Vagina (tissue), 2 donors: ENCODE measurements at places on chromosomes 7 and 10. TPM values are rescaled to one million over a fixed set of nuclear protein-coding genes. Genes with fewer than 3 reads are reported as not detected.
A peak's percentile ranks its signal among the peaks of the same experiment; 100 is the strongest.

- H3K27ac ChIP-seq, result no peak overlapping the region
- DNase-seq, result no peak
- H3K4me3 ChIP-seq, result no peak overlapping the region
- H3K27me3 ChIP-seq, result no peaks in the 10 kb centered on the region
- no peaks in the 10 kb centered on the region for H3K4me1 ChIP-seq
Measured at GRCh38 chr10:127485153-127485857, 63.8 kb upstream of the NPS start.

DNA sequence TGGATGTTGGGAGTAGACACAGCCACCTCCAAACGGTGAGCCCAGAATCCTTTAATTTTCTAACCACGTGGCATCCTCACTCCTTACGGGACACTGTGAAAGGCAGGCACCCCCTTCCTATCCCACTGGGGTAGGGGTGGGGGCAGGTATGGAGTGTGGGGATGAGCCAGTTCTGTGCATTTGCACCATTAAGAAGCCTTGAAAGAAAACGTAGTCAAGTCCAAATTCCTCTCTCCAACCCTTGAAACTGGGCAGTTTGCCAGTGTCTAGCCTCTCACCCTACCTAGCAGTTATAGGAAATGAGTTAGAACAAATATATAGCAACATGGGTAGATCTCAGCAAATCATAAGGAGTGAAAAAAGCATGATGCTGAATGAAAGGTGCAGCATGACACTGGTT is 92.4 kb upstream of the LEP start:
- no peaks in the 10 kb centered on the region for H3K27me3 ChIP-seq
- no peaks in the 10 kb centered on the region for H3K4me1 ChIP-seq
- H3K36me3 ChIP-seq, result no peaks in the 10 kb centered on the region
- H3K4me3 ChIP-seq, result no peak overlapping the region

GRCh38 chr7:106018566-106019469 is 55.8 kb downstream of the CDHR3 start:
- H3K27me3 ChIP-seq, result no peaks in the 10 kb centered on the region
- no peaks in the 10 kb centered on the region for H3K4me1 ChIP-seq
- DNase-seq, result no peak
- no peaks in the 10 kb centered on the region for H3K36me3 ChIP-seq
- H3K27ac ChIP-seq, result no peak overlapping the region

Gene SGMS1
- 93.8 TPM for total RNA-seq

- peak overlapping the region; percentile 2 for H3K27ac ChIP-seq
- H3K4me1 ChIP-seq, result peaks cover 29% of the 10 kb centered on the region
- no peak overlapping the region for H3K4me3 ChIP-seq
Measured at GRCh38 chr7:121017586-121017985, 29.1 kb downstream of the CPED1 start.

Gene BLNK
- total RNA-seq, result 8.8 TPM

Gene CLRN3
- not detected for total RNA-seq

GRCh38 chr7:37198906-37199485 is 249.7 kb downstream of the ELMO1 start:
- H3K4me3 ChIP-seq, result no peak overlapping the region
- H3K4me1 ChIP-seq, result peaks cover 19% of the 10 kb centered on the region
- H3K36me3 ChIP-seq, result peaks cover 4% of the 10 kb centered on the region
- no peaks in the 10 kb centered on the region for H3K27me3 ChIP-seq
- DNase-seq, result no peak

DNA sequence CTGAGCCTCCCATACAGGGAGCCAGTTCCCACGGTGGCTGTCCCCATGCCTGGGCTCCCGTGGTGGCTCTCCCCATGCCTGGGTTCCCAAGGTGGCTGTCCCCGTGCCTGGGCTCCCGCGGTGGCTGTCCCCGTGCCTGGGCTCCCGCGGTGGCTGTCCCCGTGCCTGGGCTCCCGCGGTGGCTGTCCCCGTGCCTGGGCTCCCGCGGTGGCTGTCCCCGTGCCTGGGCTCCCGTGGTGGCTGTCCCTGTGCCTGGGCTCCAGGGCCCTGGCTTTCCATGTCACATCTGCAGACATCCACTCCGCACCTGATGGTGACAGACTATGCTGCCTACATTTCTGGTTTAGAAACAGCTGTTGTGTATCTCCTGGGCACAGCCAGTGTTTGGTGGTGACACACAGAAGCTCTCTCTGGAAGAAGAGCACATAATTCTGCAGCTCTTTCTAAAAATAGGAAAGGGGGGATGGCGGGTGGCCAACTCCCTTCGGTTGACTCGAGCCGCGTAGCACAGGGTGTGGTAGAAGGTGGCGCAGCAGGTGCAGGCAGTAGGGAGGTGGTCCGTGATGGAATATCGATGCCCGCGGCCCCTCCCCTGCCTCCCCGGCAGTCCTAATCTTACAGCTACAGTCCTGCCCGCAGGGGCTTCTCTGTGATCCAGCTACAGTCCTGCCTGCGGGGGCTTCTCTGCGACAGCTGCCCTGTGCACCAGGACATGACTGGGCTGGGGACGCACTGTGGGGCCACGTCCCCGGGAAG is 251.2 kb downstream of the DNAJB6 start:
- H3K27ac ChIP-seq, result no peak overlapping the region
- H3K36me3 ChIP-seq, result no peaks in the 10 kb centered on the region
- DNase-seq, result no peak

DNA sequence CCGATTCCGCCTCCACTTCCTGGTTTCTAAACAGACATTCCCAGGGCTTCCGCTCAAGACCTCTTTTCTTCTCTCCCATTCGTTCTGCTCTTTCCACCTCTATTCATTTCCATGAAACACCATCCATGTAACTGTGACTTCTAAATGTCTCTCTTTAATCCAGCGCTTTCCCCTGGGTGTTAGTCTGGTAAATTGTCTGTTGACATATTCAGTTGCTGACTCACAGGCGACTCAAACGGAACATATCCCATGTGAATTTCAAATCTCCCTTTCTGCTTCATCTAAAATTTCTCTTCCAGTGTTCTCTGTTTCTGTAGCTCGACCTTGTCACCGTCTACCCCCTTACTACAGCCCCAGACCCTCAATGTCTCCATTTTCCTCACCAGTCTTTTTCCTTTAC is 119.1 kb downstream of the PFKFB3 start:
- no peaks in the 10 kb centered on the region for H3K27me3 ChIP-seq
- no peak for DNase-seq
- no peak overlapping the region for H3K27ac ChIP-seq
- no peak overlapping the region for H3K4me3 ChIP-seq
- no peaks in the 10 kb centered on the region for H3K36me3 ChIP-seq

- H3K27ac ChIP-seq, result peak overlapping the region; percentile 67
- DNase-seq, result no peak
- peaks cover 27% of the 10 kb centered on the region for H3K4me1 ChIP-seq
- H3K27me3 ChIP-seq, result no peaks in the 10 kb centered on the region
- H3K36me3 ChIP-seq, result no peaks in the 10 kb centered on the region
Measured at GRCh38 chr10:117441361-117441760, 66.1 kb upstream of the PDZD8 start.

GRCh38 chr7:134459981-134460380 is 1.1 kb upstream of the AKR1B1 start:
- H3K4me1 ChIP-seq, result peaks cover 19% of the 10 kb centered on the region
- H3K27ac ChIP-seq, result no peak overlapping the region
- H3K27me3 ChIP-seq, result no peaks in the 10 kb centered on the region
- H3K4me3 ChIP-seq, result no peak overlapping the region
- no peak for DNase-seq

DNA sequence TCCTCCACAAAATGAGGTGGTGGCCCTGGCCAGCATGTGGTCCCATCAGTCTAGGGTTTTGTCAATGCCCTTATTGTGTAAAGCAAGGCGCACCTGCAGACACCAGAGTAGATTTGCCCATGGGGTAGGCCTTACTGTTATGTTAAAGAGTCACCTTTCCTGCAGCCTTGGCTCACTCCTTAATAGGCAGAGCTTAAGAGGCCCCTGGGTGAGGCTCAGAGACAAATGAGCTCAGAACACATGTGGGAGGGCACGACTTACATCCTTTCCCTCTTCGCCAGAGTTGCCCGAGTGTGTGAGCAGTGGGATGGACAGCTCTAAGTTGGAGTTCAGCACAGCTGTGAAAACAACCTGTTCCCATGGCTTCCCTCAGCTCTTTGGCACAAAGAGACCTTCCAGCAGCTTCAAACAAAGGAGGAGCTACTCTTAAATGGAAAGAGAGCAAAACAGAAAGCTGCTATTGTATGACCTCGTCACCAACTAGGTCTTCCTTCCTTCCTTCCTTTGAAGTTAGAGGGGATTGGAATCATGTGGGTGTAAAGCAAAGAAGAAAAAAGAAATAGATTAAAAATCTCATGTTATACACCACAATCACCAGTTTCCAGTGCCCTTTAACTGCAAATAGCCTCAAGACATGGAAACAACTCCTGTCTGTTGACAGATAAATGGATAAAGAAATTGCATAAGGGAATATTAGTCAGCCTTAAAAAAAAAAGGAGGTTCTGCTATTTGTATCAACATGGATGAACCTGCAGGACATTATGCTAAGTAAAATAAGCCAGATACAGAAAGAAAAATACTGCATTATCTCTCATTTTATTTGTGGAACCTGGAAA is 11.9 kb upstream of the XPNPEP1 start:
- no peak overlapping the region for H3K27ac ChIP-seq
- peaks cover 16% of the 10 kb centered on the region for H3K4me1 ChIP-seq
- H3K36me3 ChIP-seq, result no peaks in the 10 kb centered on the region
- DNase-seq, result no peak
- H3K4me3 ChIP-seq, result no peak overlapping the region
- H3K27me3 ChIP-seq, result no peaks in the 10 kb centered on the region

GRCh38 chr10:8163824-8164223 is 109.3 kb downstream of the GATA3 start:
- H3K4me1 ChIP-seq, result peaks cover 4% of the 10 kb centered on the region
- H3K27me3 ChIP-seq, result no peaks in the 10 kb centered on the region
- DNase-seq, result no peak
- no peak overlapping the region for H3K4me3 ChIP-seq
- H3K36me3 ChIP-seq, result no peaks in the 10 kb centered on the region

DNA sequence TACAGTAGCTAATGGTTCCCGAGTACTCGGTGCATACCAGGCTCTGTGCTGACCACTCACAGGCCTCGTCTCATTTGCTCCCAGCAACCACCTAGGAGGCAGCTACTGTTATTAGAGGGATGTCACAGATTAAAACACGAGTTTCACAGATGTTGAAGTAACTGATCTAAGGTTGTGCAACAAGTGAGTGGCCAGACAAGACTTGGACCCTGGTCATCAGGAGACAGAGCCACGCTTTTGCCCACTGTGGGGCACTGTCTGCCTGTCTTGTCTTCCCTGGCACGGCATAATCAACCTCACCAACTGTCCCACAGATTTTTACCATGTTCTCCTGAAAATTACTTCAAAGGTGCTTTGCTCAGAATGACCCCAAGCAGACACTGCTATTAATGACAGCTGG is 111.6 kb upstream of the HABP2 start:
- no peak overlapping the region for H3K27ac ChIP-seq
- peak; percentile 70 for DNase-seq
- no peak overlapping the region for H3K4me3 ChIP-seq
- H3K4me1 ChIP-seq, result no peaks in the 10 kb centered on the region

Gene HABP2
- not detected for total RNA-seq

DNA sequence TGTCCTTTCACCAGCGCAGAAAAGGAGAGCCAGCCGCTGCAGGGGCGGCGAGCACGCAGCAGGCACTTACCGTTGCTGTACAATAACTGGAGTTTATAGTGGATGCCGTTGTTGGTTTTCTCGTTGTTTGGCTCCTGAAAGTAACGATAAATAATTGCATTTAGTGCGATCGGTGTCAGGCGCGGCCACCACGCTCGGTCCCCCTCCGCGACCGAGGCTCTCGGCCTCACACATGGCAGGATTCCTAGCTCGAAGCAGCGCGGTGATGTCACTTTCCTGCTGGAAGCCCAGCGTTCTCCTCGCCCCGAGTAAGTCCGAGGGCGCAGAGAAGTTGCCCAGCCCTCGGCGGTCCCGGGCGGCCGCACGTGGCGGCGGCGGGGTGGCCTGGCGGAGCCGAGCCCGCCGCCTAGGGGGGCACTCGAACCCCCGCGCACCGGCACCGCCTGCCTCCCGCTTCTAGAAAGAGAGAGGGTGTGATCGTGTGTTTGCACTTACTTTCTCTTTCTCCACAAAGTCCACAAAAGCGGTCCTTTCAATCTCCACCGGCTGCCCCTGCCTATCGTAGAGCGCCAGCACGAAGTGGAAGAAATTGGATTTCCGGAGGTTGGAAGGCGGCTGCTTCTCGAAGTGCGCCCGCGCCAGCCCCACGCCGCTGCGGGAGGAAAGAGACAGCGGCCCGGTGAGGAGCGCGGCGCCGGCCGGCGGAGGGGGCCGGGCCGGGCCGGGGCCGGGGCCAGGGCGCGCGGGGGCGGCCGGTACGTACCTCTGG is 1.0 kb downstream of the EBF3 start:
- H3K27me3 ChIP-seq, result peaks cover 27% of the 10 kb centered on the region
- H3K36me3 ChIP-seq, result no peaks in the 10 kb centered on the region
- DNase-seq, result peak; percentile 55
- peak overlapping the region; percentile 57 for H3K27ac ChIP-seq

GRCh38 chr10:132101529-132101928 is 35.8 kb downstream of the JAKMIP3 start:
- H3K27me3 ChIP-seq, result no peaks in the 10 kb centered on the region
- peak; percentile 62 for DNase-seq
- no peak overlapping the region for H3K27ac ChIP-seq
- no peak overlapping the region for H3K4me3 ChIP-seq
- H3K36me3 ChIP-seq, result no peaks in the 10 kb centered on the region

DNA sequence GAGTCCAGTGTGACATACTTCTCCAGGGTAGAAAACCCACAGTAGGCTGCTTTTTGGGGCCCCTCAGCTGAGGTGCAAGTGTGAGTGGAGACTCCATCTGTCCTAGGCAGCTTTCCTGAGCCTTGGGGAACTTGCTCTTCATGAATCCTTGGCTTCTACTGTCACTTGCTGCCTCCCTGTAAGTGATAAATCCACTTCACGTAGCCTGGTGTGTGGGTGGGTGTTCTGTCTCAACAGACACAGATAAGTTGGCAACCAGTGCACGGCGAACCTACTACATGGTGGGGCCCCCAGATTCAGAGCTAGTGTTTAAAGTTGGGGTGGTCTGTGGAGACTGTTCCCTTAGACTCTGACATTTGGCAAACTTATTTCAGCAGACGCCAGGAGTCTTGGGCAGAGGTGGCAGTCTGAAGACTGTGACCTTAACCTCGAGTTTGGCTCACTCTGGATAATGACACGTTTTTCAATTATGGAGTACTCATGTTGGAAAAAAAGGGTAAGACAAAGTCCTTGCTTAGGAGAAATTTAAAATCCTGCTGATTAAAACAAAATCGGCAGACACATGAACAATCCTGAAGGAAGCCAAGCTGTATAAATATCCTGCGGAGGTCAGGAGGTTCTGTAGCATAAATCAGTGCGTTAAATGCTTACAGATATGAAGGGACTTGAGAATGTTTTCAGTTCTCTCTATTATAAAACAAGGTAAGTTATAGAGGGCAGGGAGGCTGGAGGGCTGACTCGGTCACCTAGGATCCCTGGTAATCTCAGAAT is 376.9 kb downstream of the PHTF2 start:
- H3K4me3 ChIP-seq, result no peak overlapping the region
- H3K36me3 ChIP-seq, result no peaks in the 10 kb centered on the region
- H3K27me3 ChIP-seq, result no peaks in the 10 kb centered on the region
- H3K4me1 ChIP-seq, result peaks cover 18% of the 10 kb centered on the region
- H3K27ac ChIP-seq, result peak overlapping the region; percentile 6

GRCh38 chr7:46109437-46109836 is 188.4 kb upstream of the IGFBP3 start:
- DNase-seq, result no peak
- H3K4me1 ChIP-seq, result no peaks in the 10 kb centered on the region
- H3K27me3 ChIP-seq, result no peaks in the 10 kb centered on the region
- H3K27ac ChIP-seq, result no peak overlapping the region
